A549 treated with dexamethasone at 1 μM for 4 hours (cell line): ENCODE measurements at places on chromosomes 4 and X. TPM values are rescaled to one million over a fixed set of nuclear protein-coding genes. Genes with fewer than 3 reads are reported as not detected.

XG gene
- not detected in 5 replicates for total RNA-seq

TRIML2 gene
- 32.4 to 48.9 TPM (median 38.8 TPM) in 5 replicates for total RNA-seq

PCDH18 gene
- not detected in 5 replicates for total RNA-seq

TMEM156 gene
- total RNA-seq, result 18.0 to 22.9 TPM (median 21.3 TPM) in 5 replicates

FAM53A gene
- 0.59 to 1.4 TPM (median 0.98 TPM) in 5 replicates for total RNA-seq

DMP1 gene
- total RNA-seq, result 0.04 TPM in 1 of 5 replicates, not detected in the others

SPATA4 gene
- 0.14 to 0.32 TPM (median 0.21 TPM) in 5 replicates for total RNA-seq

OTUD5 gene
- 53.3 to 70.2 TPM (median 68.2 TPM) in 5 replicates for total RNA-seq

POF1B gene
- total RNA-seq, result 2.0 to 3.0 TPM (median 2.4 TPM) in 5 replicates

TRIM61 gene
- not detected in 5 replicates for total RNA-seq

TMPRSS11B gene
- total RNA-seq, result not detected in 5 replicates

BTK gene
- 0.12 to 0.20 TPM (median 0.20 TPM) in 4 of 5 replicates, not detected in the other for total RNA-seq

PRRG3 gene
- total RNA-seq, result not detected in 5 replicates

OCIAD2 gene
- total RNA-seq, result 88.3 to 149 TPM (median 98.2 TPM) in 5 replicates
